ENCODE measurements at places on chromosomes 3 and 15.

DNA sequence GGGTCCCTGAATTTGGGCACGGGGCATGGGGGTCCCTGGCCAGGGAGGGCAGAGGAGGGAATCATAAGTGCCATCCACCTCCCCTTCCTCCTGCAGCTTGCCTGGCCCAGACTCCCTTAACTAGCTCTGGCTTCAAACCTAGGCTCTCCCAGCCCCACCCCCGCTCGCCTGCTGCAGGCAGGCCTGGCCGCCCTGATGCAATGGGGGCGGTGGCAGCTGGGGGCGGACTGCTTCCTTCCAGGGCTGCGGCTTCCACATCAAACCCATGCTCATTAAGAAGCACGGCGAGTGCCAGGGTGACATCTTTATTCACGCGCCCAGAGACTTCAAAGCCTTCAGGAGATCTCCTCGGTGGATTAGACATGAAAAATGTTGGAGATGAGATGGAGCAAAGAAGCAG is 123.1 kb downstream of the TPRA1 start:
- DNase-seq, result no peak

DNA sequence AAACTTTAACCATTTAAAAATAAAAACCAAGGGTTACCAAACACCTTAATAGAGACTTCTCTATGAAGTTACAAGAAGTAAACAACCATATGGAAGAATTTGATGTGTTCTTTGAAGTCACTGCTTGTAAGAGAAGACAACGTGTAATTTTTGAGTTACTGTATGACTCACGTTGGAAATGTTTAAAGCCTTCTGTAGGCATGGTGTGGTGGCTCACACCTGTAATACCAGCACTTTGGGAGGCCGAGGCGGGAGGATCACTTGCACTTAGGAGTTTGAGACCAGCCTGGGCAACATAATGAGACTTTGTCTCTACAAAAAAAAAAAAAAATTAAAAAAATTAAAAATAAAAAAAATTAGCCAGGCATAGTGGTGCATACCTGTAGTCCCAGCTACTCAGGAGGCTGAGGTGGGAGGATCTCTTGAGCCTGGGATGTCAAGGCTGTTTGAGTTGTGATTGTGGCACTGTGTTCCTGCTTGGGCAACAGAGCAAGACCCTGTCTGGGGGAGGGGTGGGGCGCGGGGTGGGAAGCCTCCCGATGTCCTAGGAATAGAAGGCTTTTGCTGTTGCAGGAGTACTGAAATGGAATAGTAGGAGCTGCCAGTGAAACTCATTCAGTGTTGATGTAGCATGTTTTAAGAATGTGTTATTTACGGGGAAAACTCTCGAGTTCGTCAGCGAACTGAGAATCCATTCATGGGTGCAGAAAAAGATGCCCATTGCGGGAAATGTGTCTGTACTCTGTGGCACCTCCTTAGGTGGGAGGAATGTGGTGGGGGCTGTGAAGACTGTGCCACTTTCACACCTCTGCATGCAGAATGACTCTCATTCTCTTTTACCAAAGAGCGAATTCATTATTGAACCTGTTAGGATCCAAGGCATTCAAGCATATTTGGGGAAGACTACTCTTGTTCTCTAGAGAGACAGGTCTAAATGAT is 134.2 kb downstream of the FNDC3B start:
- DNase-seq, result no peak

- DNase-seq, result no peak
Observed at GRCh38 chr3:143065364-143065763, 54.2 kb upstream of the CHST2 start.

GRCh38 chr15:69713726-69714559 is 261.3 kb downstream of the RPLP1 start:
- DNase-seq, result no peak

DNA sequence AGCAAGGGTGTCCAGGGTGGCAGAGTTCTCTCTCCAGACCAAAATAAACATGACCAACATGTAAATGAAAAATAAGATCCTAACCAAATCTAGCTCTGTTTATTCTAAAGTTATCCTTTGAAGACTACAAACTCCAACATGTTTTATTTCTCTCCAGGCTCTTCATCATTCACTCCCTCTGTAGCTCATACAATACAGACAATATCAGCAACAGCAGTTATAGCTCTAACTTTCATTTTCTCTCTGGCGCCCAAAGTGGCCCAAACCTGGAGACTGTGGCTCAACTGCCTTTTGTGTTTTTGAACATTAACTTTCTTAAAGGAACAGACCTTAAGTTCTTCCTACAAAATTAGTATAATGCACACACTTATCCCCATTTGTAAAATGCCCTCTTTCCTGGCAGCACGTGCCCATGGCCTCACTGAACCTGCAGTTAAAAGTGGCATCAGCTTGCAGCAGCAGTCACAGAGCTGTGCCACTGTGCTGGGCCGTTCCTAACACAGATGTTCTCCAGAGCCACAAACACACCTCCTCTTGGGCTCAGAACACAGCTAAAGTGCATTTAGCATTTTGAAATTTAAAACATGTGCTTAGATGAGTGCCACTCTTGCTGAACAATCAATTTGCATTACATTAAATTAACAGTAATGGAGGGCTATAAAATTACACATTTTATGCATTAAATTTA is 91.9 kb downstream of the RORA start:
- no peak for DNase-seq

DNA sequence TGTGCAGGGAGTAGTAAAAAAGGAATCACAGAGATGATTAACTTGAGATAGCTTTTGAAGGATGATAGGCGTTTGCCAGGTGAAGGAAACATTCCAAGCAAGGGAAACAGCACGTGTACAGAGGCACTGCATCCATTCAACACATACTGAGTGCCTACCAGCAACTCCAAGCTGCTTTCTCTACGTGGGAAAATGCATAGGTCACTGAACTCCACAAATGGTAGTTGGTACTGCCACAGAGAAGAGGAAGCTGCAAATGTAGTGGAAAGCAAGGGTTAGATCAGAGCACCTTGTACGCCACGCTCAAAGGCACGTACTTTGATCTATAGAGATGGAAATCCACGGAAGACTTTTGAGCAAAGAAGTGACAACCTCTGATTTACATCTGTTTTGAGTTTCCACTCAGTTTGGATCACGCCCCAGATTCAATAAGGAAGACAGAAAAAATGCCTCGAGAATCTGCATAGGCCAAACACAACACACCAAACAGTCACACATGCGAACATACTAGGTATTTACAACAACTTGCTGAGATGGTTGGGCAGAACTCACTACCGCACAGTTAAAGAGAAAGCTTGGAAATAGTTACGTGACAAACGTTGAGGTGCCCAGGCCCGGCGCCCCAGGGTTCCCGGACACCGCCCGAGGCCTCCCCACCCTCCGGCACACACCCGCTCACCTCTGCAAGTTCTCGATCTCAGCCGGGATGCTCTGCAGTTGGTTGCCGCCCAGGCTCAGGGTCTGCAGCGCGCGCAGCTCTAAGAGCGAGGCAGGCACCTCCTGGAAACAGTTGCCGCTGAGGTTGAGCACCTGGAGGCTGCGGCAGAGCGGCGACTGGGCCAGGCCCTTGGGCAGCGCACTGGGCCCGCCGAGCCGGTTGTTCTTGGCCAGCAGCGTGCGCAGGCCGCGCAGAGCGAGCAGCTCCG is 826 bp downstream of the LRRC58 start:
- DNase-seq, result no peak

DNA sequence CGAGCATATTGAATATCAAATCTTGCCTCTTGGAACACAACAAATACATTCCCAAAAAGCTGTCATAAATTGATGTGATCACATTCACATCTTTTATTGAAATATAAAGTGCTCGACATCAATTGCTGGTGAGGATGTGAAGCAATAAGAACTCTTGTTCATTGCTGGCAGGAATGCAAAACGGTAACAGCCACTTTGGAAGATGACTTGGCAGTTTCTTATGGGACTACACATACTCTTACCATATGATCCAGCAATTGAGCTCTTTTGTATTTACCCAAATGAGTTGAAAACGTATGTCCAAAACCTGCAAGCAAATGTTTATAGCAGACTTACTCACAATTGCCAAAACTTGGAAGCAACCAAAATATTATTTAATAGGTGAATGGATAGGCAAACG is 234.9 kb downstream of the CACNA2D3 start:
- DNase-seq, result no peak

DNA sequence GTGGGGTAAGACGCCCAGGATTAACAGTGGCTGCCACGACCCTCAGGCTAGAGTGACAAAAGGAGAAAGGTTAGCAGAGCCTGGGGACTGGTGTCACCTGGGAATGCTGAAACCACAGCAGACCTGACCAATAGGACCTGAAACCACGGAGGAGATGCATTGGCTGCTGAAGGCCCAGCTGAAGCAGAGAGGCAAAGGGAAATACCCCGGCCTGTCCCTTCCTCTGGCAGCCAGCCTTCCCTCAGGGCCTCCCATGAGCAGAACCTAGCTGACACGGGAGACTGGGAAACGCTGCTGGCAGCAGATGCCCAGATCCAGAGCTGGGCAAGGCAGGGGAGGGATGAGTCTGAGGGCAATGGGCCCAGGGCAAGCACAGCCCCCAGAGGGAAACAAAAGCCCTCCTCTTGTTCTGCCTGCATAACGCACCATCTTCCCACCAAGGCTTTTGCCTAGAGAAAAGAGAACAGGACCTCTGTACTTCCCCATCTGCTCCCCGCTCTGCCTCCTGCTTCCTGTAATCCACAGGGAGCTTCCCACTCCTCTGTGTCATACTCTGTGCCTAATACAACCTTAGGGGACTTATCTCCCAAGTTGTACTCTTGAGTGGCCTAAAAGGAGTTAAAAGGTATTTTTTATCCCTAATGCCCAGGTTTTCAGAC is 216.2 kb downstream of the ABHD5 start:
- DNase-seq, result no peak

- no peak for DNase-seq
Observed at GRCh38 chr3:80157546-80157945, 389.7 kb upstream of the ROBO1 start.

DNA sequence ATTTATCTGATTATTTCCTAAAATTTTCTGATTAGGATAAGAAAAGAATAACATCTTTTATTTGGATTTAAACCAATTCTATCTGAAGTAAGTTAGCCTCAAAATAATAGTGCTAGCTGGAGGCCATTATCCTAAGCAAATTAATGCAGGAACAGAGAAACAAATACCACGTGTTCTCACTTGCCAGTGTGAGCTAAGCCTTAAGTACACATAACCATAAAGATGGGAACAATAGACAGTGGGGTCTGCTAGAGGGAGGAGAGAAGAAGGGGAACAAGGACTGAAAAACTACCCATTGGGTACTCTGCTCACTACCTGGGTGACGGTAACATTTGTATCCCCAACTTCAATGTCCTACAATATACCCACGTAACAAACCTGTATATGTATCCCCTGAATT is 31.3 kb upstream of the LYSMD4 start:
- no peak for DNase-seq

GRCh38 chr3:25037049-25037547 is 391.0 kb upstream of the RARB start:
- no peak for DNase-seq

GRCh38 chr3:176787506-176787905 is 409.8 kb downstream of the TBL1XR1 start:
- DNase-seq, result no peak

GRCh38 chr3:115761927-115762305 is 138.6 kb downstream of the GAP43 start:
- DNase-seq, result no peak

GRCh38 chr3:89522155-89522554 is 414.7 kb downstream of the EPHA3 start:
- no peak for DNase-seq

- no peak for DNase-seq
Observed at GRCh38 chr15:69976366-69976994, 121.2 kb downstream of the TLE3 start.

GRCh38 chr3:194554473-194555123 is 67.8 kb upstream of the ATP13A3 start:
- DNase-seq, result no peak

DNA sequence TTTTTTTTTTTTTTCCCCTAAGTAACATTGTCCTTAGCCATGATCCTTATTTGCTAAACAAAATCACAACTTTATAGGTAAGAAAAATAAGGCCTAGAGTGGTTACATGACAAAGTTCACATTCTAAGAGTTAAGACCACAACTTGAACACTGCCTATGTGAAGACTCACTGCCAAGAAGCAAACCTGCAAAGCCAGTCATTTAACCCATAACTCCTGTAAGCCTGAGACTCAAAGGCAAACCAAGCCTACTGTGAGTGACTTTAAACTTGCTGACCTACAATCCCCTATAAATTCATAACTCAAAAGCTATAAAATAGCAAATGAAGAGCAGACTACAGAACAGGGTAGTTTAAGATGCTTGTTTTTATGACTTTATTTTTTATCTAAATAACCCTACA is 12.9 kb upstream of the ANKRD28 start:
- no peak for DNase-seq

DNA sequence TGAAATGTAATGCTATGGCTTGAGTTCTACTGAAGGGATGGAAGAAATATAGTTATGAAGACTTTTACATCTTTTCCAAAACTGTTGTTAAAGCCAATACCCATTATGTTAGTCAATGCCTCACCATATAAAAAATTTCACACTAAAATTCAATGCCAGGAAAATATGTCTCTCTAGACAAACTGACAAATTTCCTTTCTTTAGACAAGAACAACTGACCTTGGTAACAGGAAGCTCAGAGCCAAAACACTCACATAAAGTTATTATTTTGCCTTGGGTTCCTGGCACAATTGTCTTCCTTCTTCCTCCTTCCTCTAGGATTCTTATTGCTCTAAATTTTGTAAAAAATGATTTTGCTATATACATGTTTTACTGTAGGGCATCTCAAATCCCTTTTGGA is 26.7 kb downstream of the INTS14 start:
- no peak for DNase-seq

DNA sequence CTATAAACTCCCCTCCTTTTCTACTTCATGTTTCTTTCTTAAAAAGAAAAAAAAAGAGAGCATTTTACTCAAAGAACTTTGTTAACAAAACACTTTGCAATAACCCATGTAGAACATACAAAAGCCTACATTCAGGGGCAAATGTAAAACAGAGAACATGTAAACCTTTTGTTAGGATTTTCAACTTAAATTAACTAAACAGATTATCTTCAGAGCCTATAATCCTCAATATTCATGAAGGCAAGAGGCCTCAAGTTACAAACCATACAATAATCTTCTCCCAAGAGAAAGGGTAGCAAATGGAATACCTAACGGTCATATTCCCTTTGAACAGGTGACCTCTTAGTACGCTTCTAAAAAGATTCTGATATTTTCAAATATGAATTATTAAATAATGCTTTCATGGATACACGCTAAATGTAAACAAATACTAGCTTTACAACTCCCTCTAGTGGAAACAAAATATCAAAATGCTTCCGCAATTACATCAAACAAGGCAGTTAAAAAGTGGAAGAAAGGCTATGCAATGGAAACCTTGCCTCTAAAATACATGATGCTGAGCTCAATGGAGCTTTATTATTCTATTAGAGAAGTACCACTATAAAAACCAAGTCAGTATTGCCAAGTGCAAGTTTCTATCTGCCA is 9.9 kb downstream of the CEP152 start:
- no peak for DNase-seq

DNA sequence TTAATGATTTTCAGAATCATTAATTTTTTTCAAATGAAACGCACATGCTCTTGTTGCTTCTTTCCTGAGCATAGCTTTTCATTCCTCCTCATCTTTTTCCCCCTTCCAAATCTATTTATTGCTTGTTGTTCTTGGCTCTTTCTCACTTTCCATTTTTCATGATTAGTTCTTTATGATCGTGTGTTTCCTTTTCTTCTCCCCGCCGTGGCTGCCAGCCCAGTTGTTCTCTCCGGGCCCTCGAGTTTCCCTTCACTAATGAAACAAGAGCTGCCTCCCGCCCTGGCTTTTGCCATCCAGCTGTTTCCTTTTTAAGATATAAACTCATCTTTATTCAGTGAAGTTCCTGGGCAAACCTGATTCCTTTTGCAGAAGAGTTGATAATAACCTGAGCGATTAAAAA is 170.2 kb upstream of the NR2F2 start:
- no peak for DNase-seq

All from stimulated activated CD8-positive, alpha-beta memory T cell treated with anti-CD3 and anti-CD28 coated beads, Interleukin-15, amount 100 ng/mL, for 24 hours (primary cell).